ENCODE measurements at places on chromosomes 3 and 15.

GRCh38 chr3:72530426-72530825 is 317.8 kb downstream of the SHQ1 start:
- no peak for DNase-seq

- no peak for DNase-seq
Measured at GRCh38 chr3:87398168-87398801, 121.9 kb upstream of the POU1F1 start.

DNA sequence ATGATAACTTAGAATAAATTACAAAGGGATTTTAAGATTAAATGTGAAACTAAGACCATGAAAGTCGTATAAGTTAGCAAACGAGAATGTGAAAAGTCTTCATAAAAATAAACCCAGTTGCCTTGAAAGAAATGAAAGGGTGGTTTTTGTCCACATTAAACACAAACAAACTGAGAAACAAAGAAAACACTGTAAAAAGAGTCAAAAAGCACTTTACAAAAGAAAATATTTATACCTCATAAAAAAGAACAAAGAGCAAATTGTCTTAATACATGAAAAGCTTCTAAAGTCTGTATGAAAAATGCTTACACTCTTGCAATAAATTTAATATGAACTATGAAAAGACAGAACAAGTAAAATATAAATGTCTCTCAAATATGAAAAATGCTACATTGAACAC is 865.9 kb upstream of the CADM2 start:
- DNase-seq = no peak

- peak; percentile 83 for DNase-seq
Measured at GRCh38 chr3:108862865-108863798, 40.5 kb downstream of the TRAT1 start.

GRCh38 chr3:177186306-177186705 is 11.0 kb downstream of the TBL1XR1 start:
- no peak for DNase-seq

DNA sequence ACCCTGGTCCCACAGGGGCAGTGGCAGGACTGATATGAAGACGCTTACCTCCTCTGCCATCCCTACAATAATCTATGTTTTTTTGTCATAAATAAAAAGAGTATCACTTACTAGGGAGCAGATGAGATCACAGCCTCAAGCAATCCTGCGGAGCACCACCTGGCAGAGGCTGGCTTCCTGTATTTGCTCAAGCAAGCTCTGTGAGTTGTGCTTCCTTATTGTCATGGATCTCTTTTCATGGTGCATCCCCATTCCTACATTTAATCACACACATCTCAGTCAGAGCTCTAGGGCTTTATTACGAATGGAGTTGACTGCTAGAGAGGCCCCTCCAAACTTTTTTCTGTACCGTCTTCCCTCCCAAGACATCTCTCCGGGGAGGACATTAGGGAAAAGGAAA is 186.0 kb downstream of the UBE2E2 start:
- DNase-seq = peak; percentile 72

- DNase-seq = no peak
Measured at GRCh38 chr3:152091725-152092124, 177.0 kb upstream of the MBNL1 start.

DNA sequence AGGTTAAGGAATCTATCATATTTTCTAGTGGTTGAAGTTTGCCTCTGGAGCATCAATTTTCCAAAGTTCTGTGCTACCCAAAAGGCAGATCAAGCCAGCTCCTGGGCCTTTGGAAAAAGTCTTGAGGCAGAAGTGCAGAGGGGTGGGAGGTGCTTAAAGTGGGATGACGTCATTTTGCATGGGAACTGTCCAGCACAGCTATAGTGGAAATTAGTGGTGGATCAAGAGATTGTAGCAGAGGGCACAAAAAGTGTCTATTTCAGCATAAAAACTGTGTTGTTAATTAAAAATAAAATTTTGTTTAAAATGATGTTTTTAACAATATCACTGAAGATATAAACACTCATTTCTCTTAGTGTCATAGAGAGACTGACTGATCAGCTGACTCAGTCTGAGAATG is 221.9 kb downstream of the LRRN1 start:
- no peak for DNase-seq

DNA sequence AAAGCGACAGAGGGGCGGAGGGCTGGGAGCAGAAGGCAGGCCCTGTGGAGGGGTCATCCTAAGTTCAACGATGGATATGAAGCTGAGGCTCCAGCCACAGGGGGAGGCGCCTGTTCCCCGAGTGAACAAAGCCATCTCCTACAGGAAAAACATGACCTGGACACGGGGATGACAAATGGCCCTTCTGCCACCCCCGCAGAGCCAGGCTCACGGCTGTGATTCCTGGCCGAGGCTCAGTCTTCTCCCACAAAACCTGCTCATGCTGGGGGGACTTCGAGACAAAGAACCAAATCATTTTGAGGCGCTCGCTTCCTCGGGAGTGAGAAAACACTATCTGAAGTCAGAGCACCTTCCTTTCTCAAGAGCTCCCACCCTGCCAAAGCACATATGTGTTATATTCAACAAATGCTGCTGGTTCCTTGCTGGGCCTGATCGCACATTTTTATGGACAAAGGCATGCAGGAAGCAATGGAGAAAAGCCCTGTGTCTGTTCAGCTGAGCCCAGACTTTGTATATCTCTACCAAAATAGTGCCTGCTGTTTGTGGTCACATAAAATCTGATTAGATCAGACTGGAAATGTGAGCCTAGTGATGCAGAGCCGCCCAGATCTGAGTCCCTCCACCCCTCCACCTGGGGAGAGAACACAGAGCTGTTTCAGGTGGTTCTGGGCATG is 5.6 kb downstream of the RBP1 start:
- peak; percentile 25 for DNase-seq

- DNase-seq = no peak
Measured at GRCh38 chr15:54884312-54884711, 312.4 kb downstream of the RSL24D1 start.

- DNase-seq = peak; percentile 91
Measured at GRCh38 chr3:194003114-194004057, 132.6 kb upstream of the HES1 start.

GRCh38 chr3:126557761-126558160 is 971 bp downstream of the C3orf22 start:
- DNase-seq = no peak

DNA sequence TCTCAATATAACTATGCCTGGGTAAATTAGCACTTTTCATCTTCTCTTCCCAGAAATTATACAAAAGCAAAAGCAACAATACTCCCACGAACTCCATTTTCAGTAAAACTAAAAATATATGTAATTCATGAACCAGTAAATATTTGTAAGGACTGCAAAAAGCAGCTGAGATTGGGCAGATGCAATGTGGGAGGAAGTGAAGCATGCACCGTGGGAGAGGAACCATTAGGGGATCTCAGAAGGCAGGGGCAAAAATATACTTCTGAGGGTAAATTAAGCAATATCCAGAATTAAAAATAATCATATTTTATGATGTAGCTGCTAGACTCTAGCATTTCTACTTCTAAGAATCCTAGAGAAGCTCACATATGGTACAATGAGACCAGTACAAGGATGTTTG is 20.2 kb downstream of the CFAP91 start:
- DNase-seq = no peak

DNA sequence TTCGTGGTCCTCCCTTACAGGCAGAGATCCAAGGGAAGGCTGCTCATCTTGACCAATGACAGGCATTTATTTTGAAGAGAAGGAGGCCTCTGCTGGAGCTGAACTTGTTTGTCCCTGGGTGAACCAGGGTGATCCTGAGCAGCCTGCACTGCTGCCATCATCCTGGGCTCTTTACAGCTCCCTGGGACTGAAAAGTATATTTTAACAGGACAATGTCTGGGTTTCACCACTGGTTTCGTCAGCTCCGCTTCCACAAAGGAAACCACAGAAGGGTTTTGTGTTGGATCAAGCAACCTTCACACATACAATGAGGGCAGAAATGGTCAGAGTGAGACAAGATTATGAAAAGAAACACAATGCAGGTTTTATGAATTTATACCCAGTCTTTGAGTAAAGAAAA is 400.7 kb upstream of the TPM1 start:
- no peak for DNase-seq

GRCh38 chr3:118059096-118059495 is 975.5 kb downstream of the IGSF11 start:
- DNase-seq = no peak

DNA sequence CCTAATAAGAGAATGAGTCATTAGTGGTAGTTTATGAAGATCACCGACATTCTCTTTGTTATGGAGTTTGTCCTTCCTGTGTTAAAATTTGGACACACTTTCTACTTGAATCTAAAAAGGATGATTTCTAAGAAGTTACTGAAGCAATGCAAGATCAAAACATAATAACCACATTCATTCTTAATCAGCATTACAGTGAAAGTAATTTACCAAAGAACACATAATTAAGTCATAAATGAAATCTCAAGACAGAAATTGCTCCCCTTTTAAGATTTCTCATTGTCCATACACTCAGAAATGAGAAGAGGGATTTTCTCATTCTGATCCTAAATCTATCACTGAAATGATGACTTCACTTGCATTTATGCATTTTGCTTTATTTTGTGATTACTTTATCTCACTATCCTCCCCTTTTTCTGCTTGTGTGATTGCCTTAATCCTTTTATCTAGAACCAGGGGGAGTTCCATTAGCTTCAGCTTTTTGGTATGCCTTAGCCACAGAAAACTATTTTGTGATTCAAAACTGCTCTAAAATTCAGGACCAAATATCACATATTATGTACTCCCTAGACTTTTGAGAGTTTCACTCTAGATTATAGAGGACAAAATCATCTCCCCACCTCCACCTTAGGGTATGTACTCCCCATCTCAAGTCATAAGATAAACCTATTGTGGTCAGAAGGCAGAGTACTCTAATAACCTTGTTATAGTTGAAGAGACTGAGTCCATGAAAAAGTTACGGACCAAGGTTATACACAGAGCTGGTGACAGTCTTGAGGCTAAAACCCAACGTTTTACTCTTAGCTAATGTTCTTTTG is 817.6 kb upstream of the CFAP20DC start:
- no peak for DNase-seq

DNA sequence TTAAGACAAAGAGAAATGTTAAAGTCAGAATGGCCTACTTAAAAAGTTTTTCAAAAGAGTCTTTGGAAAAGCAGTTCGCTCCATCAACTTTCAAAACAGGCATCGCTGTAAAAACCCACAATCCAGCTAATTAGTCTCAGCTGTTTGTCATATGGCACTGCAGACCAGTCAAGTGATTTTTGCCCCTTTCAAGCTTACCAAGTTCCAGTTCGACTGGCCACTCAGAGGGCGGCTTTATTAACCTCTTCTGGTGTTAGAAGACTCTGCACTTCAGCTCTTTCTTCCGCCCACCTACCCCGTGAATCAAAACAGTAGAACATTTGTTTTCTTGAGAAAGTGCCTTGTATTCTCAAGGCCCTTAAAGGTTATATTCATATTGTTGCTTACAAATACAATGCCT is 19.3 kb downstream of the RAB27A start:
- DNase-seq = no peak

DNA sequence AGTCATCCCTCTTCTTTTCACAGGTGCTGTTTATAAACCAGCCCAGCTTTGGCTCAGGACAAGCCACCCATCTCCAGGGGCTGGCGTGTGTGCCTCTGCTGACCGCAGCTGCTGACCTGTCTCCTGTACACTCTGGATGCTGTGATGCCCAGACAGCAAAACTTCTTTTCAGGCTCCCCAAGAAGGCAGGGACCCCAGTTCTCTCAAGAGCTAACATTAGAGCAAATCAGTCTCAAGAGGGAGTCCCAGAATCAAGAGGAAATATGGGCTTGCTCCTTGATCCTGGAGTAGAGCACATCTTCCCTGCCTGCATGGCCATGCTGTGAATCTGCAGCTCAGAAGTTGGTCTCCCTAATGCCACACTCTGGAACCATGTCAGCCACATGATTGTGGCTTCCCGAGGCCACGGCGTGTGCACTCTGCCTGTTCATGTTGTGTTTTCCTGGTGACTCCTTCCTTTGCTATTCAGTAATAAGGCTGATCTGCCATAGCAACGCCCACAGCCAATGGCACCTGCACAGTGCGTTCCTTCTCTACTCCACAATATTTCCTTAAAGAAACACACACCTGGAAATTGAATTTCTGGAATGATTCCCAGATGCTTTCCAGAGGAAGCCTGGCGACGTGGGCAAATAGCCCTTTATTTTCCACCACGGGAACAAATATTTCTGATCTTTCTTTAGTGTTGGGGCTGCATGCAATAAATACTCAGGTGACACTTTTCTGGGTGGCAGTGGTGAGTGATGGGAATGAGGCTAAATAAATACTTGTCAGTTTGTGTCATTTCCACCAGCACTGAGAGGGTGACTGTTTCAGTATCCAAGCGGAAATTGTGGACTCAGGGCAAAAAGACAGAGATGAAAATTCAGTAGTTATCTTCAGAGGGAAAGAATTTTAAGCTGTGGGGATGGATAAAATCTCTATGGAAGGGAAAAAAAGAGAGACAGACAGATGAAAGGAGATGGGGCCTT is 21.9 kb upstream of the THSD4 start:
- DNase-seq = peak; percentile 94

- DNase-seq = no peak
Measured at GRCh38 chr3:45631486-45631885, 36.9 kb downstream of the LIMD1 start.

DNA sequence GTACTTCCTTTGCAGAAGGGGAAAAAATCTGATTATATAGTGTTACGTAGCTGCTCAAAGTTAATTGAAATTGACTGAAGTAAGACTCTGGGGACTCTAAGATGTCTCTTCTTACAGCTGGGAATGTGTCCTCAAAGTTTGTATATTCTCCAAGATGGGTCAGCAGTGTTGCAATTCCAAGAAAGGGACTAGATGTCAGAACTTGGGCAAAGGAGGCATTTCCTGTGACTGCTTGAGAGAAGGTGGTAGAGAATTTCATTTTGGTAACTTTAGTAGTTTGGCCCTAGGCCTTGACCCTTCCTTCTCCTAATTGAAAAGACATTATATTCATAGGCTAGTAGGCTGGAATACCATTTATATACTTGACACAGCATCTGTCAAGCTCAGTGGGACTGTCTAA is 33.9 kb downstream of the PTPRG start:
- peak; percentile 33 for DNase-seq

DNA sequence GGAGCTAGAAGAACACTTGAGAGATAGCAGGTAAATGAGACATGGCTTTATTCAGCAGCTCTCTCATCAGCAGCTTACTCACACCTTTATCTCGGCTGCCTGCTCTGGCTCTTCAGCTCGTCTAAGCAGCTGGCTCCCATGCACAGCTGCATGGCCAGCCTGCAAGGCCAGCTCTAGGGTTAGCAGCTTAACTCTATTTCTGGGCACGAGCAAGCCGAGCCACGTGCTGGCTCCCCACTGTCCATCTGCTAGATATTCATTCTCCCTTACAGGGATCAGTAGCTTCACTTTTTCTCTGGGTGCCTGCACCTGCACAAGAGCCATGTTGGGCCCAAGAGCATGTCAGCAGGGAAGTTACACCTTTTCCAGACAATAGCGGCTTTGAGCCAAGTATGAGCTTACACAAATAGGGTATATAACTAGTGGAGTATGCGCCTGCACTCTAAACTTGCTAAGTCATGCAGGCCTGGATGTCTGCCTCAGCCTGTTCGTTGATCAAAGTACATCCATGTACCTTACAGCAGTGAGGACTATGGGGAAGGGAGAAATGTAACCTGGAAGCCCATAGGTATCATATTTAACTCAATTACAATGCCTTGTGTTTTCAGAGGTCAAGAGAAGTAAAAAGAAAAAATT is 174.9 kb upstream of the SNTN start:
- no peak for DNase-seq
